Hindlimb muscle (tissue), 1 donor: ENCODE measurements at places on chromosomes 3 and 15. TPM values are rescaled to one million over a fixed set of nuclear protein-coding genes. Genes with fewer than 3 reads are reported as not detected.

Gene CACNA2D2
- 8.2 TPM for polyA plus RNA-seq

Gene FBXW12
- 0.14 TPM for polyA plus RNA-seq

Gene INKA1
- polyA plus RNA-seq = 7.4 TPM

Gene SELENOK
- 35.7 TPM for polyA plus RNA-seq

Gene PLSCR5
- not detected for polyA plus RNA-seq

Gene ROPN1B
- polyA plus RNA-seq = 0.19 TPM

DNA sequence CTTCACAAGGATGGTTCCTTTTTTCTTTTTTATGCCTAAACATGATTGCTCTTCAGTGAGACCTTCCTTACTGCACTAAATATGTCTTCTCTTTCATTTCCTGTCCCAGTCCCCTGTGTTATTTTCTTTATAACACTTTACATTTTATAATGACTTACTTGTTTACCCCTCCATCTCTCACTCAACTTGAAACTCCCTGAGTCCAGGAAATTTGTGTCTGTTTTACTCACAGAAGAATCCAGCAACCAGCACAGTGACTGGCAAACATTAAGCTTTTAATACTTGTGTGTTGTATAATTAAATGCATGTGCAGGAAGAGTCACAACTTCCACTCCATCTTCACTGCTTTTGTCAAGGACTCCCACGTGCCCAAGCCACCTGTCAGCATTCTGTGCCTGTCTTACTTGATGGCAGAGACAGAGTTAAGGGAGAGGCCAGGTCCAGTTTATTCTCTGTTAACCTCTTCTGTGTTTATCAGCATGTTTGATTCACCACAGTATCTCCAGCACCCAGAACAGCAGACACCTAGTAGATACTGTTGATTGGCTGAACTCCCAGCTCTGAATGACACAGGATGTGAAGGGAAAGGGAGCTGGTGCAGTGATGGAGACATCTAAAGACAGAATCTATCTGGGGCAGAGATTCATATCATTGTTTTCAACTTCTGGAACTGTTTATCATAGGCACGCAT, 42.8 kb downstream of the SSR3 start:
- no peak for DNase-seq

- DNase-seq = no peak
Observed at GRCh38 chr15:72237853-72238224, 6.8 kb upstream of the PKM start.

GRCh38 chr15:96408591-96409183, 78.2 kb downstream of the NR2F2 start:
- DNase-seq = no peak

DNA sequence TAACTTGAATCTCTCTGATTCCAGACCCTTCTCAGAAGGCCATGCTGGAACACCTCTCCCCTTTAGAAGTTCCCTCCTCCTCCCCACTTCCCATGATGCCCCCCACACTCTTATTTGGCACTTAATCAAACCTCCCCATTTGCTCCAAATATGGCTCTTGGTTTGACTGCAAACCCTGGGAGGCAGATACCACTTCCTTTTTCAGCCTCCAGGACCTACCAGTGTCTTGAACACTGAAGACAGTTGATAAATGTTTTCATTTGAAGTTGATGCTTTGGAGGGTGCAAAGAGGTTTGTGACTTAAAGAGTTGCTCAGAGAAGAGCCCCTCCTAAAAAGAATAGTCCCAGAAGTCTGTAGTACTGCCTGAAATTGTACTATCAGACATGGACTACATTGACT, 61.5 kb downstream of the SEMA5B start:
- DNase-seq = no peak

DNA sequence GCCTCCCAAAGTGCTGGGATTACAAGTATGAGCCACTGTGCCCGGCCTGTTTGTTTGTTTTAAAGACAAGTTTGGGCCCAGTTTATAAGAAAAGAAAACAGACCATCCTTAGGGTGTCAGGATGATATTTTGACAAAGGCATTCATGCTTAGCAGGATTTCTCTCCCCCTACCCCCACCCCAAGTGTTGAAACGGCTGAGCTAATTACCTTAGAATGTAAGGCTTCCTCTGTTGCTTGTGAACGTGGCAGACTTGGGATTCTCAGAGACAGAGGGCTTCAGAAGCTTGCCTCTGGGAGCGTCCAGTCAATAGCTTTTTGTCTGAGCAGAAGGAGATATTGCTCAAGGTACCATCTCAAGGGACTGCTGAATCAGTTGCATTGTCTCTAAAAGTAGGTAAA, 24.0 kb downstream of the FLNB start:
- DNase-seq = no peak

DNA sequence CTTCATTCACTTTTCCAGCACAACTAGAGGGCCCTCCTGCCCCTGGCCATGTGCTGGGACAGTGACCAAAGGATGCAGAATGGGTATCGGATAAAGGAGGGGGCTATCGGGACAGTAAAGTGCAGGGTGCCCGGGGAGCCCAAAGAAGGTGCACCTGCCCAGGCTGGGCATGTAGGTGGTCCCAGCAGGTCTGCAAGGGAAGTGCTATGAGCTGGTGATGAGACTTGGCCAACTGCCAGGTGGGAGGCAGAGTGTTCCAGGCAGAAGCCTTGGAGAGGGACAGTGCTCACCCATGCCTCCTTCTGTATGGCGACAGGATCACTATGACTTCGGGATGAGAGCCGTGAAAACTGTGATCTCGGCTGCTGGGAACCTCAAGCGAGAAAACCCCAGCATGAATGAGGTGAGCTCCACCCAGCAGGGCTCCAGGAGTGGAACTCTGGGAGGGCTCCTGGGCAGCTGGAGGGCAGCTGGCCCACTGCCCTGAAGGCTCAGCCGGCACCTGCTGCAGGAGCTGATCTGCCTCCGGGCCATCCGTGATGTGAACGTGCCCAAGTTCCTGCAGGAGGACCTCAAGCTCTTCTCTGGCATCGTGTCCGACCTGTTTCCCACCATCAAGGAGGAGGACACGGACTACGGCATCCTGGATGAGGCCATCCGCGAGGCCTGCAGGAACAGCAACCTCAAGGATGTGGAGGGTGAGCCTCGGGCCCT, 48.4 kb downstream of the DNAH1 start:
- DNase-seq = no peak

GRCh38 chr3:75886971-75887526, 101.7 kb upstream of the ZNF717 start:
- DNase-seq = no peak

DNA sequence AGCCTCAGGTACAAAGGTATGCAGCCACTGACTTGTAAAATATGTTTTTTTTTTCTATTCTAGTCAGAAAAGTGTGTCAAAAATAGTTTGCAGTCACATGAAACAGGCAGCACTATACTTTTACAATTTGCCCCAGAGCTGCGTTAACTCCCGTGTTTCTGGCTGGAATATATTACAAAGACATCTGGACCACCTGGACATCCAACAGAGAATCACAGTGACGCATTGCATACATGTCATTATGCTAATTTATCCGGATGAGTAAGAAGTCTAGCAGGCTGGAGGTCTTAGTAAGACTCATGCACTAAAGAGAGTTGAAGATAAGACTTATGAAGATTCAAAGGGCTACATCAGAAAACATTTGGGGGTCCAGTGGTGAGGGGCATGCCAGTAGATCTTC, 39.2 kb upstream of the STRIT1 start:
- no peak for DNase-seq

- no peak for DNase-seq
Observed at GRCh38 chr15:41969851-41970431, 2.4 kb downstream of the EHD4 start.

DNA sequence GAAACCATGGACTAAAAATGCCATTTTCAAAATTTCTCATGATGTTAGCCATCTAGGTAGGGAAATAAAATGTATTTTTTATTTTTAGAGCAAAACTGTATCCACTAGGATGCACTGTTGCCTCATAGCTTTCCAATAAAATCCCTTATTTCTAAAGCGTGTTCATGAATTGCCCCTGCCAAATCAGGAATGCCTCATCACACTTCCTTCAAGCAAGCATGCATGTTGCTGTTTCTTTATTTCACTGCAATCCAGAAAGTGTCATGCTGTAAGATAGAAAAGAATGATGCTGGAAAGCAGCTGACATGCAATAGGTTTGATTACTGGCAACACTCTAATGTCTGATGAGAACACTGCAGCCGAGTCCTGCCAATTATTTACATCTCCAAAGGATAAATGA, 239.5 kb downstream of the CHL1 start:
- no peak for DNase-seq
